ENCODE measurements at places on chromosomes 13 and 19.

DNA sequence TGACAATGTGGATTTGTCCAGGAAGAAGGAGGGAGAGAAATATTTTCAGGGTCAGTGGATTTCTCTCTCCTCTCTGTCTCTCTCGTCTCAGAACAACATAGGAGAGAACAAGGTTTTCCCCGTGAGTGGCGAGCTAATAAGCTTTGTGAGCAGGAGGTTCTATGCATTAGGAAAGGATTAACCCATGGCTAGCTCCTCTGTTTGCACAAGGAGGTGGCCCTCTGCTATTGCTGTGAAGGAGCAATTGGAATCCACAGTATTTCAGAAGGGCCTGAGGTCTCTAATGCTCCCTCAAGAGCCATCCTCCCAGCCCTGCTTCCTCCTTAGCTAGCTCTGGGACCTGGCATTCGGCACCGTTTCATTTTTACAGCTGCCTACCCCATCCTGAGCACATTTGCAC is 288.9 kb upstream of the MAB21L1 start:
- no peak for DNase-seq

- DNase-seq: no peak
These were observed 83.1 kb downstream of the ABCC4 start for GRCh38 chr13:95217920-95218830.

- DNase-seq: no peak
These were observed 28.6 kb upstream of the NANOS3 start for GRCh38 chr19:13848340-13848677.

DNA sequence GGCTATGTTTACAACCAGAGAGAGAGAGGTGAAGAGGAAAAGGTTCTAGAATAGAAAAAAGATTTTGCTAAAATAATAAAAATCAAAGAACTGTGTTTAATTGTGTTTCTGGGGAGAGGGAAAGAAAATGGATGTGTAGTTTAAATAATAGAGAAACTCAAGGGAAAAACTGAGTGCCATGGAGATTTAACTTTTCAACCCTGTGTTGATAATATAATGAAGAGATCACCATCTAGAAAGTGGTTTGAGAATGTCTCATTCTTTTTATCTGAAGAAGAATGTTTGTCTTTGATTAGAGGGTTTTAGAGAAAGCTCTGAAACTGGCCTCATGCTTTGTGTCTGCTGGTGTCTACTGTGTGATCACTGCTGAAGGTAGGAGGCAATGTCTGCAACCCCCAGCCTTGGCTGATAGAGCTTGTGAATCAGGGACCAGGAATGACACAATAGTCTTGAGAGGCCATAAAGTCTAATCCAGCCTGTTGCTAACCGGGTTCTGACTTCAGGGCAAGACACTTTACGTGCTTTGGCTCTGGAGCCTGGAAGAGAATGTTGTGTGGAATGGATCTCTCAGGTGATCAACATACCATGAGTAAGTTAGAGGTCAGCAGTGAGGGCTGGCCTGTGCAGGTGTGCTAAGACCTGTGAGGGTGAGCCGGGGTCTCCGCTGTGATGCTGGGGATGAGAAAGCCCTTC is 5.4 kb downstream of the COL4A2 start:
- no peak for DNase-seq

GRCh38 chr19:7833225-7834099 is 3.4 kb downstream of the EVI5L start:
- DNase-seq: no peak

DNA sequence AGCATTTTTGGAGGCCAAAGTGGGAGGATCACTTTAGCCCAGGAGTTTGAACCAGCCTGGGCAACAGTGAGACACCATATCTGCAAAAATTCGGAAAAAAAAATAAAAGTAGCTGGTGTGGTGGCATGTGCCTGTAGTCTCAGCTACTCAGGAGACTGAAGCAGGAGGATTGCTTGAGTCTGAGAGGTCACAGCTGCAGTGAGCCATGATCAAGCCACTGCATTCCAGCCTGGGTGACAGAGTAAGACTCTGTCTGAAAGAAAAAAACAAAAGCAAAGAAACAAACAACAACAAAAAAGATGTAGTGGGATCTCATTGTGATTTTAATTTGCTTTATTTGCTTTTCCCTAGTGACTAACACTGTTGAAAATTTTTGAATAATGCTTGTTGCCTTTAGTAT is 394.7 kb upstream of the KLHL1 start:
- DNase-seq: no peak

DNA sequence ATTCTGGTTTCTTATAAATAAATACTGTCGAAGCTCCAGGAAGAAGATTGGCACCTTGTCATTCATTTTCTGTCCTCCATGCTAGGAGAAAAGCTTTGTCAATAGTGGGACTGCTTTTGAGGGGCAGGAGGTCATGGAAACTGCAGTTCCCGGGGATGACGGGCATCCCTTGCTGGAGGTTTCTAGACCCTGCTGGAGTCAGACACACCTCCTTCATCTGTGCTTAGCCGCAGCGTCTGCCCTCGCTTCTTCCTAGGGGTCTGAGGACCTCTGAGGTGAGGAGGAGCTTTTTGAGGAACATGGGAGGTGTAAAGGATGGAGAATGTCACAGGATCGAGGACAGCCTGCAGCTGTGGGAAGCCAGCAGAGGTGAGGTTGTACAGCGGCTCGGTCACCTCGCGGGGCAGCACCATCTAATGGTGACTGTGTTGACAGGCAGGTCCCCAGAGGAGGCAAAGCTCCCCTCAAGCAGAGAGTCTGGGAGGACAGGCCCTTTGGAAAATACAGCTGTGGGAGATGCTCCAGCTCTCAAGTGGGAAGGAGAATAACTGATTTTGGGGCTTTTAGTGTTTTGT is 172.7 kb upstream of the RNF113B start:
- DNase-seq: no peak

DNA sequence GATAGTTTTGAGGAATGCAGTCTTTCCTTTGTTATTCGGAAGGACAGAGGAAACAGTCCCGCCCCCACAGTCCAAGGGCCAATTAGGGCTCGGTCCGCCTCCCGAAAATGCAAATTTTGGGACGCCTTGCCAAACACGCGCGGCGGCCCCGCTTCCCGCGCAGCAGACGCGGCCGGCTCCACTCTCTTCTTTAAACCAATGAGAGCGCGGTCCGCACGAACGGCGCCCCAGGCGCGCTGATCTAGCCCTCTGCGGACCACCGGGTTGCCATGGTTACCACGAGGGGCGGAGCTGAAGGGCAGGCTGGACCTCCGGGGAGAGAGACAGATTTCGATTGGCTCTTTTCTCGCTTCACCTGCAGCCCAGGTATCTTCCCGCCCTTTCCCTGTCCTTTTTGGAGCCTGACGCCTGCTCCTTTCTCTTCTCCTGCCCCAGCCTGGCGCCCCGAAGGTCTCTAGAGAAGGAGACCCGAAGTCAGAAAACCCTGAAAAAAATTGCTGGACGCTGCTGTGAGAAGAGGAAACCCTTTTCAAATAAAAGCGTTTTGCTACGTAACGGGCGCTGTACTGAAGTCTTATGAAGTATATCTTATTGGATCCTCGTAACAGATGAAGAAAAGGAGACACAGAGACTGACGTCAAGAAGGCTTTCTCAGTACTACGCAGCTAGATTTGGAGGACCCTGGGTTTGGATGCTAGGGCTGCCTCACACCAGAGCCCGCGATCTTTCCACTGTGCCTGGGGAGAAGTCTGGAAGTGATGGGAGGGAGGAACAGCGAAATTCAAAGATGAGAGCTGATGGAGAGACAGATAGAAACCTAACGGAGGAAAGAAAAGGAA is 2.0 kb downstream of the PTH2 start:
- no peak for DNase-seq

- DNase-seq: no peak
These were observed 1.5 kb upstream of the S1PR5 start for GRCh38 chr19:10518444-10519361.

- no peak for DNase-seq
These were observed 8.2 kb downstream of the ZNF439 start for GRCh38 chr19:11856596-11857250.

- DNase-seq: peak; percentile 20
These were observed 1395.8 kb downstream of the EFNB2 start for GRCh38 chr13:105139380-105140285.

- DNase-seq: no peak
These were observed 1.3 kb downstream of the ZNF433 start for GRCh38 chr19:12034198-12034597.

DNA sequence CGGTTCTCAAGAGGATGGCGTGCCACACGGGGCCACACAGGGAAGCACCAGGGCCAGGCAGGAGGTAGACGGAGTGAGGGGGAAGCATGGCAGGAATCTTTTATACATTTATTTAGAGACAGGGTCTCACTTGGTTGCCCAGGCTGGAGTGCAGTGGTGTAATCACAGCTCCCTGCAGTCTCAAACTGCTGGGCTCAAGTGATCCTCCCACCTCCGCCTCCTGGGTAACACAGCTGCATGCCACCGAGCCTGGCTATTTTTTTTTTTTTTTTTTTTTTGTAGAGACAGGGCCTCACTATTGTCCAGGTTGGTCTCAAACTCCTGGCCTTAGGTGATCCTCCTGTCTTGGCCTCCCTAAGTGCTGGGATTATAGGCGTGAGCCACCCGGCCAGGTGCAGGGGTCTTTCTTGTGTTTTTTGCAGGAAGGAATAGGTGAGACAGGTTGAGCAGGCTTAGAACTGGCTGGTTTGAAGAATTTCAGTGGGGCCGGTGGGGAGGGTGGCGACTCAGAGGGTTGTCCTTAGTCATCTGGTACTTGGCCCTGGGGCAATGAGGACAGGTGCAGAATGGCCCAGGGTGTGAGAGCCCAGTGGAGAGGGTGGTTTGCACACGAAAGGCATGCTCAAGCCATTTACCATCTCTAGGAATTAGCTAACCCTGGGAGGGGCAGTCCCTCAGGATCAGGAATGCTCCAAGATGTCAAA is 7.6 kb downstream of the SSC5D start:
- no peak for DNase-seq

DNA sequence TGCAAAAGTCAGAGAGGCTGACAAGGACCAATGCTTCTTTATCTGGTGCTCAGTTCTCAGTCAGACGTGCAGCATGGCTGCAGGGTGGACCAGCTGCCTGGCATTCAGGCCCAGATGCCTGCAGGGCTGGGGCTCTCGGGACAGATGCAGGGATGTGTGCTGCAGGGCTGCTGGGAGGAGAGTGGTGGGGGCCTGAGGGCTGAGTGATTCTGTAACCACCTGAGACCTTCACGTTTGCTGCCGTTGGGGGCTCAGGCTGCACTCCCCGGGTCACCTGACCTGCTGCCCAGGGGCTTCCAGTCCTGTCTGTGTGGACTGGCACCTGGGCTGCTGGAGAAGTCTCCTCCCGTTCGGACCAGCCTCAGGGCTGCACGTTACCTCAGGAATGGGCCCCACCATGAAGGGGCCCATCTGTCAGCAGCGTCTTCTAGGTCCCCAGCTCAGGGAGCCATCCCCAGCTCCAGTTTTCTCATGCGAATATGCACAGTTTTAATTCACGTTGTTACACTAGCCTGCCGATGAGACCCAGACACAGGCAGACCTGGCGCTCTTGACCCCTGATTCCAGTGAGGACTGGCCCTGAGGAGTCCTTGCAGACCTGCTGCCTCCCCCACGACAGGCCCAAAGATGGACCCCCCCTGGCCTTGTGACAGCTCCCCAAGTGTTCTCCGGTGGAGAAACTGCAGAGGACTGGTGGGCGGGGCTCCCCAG is 16.9 kb downstream of the KCTD15 start:
- DNase-seq: no peak

GRCh38 chr13:23518231-23518630 is 52.0 kb upstream of the TNFRSF19 start:
- DNase-seq: no peak

DNA sequence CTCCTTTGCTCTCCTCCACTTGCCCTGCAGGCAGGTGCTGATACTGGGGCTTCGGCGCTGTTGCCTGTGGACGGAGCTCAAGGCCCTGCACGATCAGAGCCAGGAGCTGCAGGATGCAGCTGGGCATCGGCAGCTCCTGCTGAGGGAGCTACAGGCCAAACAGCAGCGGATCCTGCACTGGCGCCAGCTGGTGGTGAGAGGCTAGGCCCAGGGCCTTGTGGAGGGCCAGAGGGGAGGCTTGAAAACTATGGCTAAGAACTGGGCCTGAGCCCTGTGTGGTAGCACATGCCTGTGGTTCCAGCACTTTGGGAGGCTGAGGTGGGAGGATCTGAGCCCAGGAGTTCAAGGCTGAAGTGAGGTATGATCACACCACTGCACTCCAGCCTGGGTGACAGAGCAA is 6.3 kb downstream of the HAUS5 start:
- DNase-seq: no peak

DNA sequence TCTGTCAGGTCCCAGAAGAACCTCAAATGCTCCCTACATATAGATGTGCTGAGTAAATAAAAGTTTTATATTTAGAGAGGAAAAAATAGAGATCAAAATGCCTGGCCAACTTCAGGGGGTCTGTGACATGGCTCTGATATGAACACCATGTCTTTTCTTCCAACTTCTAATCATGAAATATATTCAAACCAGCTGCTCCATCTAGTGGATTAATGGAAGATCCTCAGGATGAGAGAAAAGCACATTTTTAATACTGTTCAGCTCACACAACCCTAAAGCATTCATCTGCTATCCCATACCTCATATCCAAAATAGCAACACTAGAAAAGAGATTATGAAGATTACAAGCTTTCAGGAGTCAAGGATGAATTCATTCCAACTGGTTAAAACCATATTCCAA is 56.0 kb upstream of the DOCK9 start:
- DNase-seq: no peak

DNA sequence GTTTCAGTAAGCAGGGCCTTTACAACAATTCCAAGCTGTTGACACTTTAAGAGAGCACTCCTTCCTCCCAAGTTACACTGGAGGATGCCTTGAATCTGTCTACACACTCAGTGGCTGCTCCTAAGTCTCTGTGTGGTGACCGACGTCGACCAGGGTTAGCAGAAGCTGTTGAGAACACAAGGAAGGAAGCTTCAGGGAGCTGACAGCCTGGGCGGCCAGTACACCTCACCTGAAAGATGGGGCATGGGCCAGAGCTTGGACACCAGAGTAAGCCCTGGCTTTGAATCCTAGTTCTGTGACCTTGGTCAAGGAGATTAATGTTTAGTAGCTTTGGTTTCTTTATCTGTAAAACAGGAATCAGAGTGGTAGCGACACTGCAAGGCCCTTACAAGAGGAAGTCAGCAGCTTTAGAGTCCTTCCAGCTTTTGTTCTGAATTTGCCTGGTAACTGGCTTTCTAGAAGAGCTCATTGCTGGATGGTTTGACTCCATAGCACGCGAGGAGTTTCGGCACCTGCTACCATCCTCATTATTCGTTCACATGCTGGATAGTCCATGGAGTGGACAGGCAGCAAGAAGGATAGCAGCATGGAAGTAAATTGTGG is 214.2 kb downstream of the FGF9 start:
- DNase-seq: no peak

DNA sequence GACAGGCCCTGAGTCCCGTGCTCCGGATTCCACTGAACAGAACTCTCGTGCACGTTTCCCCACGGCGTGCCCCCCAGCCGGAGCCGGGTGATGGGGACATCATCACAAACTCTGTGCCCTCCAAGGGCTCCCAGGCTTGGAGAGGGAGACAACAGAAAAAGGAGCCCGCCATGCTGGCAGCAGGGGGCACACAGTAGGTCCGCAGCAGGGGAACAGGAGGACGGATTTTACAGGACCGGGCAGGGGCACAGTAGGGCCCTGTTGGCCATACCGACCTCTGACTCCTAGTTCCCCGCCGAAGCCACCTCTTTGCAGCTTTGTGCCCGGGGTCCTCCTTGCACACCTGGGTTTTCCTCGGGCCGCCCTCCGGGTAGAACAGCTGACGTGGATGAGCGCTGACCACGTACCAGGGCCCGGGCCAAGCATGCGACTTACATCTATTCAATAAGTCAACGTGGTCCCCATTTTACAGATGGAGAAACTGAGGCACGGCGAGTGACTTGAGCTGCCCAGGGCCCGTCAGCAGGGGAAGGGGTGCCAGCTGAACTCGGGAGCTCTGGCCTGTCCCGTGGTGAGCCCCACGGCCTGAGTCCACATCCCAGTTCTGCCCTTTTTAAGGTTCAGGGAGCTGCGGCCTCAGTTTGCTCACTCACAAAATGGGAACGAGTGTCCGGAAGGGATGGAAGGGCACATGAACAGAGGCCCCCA is 10.2 kb upstream of the ONECUT3 start:
- no peak for DNase-seq

Measured in stimulated activated CD4-positive, alpha-beta T cell treated with anti-CD3 and anti-CD28 coated beads, TNF-alpha, amount 100 ng/mL, for 48 hours (primary cell).